ENCODE measurements at places on chromosomes 6 and 20.

DNA sequence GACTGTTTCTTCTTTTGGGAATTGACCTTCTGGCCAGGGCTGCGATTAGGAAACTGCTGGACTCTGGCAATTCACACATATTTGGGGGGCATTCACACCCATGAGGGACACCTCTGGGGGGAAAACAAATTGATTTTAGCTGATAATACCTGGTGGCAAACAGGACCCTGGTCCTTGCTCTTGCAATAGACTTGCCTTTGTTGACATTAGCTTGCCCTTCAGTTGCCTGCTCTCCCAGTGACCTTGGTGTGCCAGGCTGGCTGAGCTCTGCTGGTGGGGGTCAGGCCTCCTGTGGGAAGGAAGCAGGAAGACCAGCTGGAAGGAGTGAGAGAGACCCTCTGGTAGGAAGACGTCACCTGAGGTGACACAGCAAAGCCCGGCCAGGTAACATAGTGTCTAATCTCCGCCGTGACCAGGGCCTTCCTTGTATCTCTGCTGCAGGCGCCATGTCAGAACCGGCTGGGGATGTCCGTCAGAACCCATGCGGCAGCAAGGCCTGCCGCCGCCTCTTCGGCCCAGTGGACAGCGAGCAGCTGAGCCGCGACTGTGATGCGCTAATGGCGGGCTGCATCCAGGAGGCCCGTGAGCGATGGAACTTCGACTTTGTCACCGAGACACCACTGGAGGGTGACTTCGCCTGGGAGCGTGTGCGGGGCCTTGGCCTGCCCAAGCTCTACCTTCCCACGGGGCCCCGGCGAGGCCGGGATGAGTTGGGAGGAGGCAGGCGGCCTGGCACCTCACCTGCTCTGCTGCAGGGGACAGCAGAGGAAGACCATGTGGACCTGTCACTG lies 5.3 kb downstream of the CDKN1A start:
- DNase-seq = peak; percentile 61

DNA sequence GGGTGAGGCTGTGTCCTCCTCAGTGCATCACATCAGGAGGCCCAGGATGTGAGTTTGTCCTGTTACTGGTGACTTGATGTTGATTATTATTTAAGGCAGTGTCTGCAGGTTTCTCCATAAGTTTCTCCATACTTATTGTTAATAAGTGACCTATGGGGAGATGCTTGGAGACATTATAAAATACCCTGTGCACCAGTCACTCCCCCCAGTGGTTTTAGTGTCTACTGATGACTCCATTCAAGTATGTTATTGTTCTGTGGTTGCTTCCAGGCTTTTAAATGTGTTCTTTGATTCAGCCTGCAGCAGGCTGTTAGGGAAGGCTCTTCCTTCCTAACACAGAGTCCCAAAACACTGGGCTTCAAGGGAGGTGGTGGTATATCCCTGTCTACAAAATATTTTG lies 14.6 kb upstream of the CST3 start:
- DNase-seq = no peak

DNA sequence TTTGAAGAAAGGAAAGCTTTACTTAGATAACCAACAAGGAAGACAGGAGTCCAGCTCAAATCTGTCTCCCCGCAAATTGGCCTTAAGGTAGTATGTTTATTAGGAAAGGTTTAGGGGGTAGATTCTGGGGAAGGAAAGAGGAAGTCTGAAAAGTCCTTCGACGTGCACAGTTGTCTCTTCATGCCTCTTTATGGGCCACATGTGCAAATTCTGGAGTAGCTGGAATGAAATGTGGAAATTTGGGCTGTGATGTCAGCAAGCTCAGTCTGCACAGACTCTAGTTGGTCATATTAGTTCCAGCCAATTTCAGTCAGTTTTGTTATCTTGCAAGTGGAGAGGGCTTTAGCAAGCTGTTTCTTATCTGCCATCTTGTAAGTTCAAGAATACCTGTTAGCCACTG lies 50.1 kb downstream of the NUP153 start:
- no peak for DNase-seq

- no peak for DNase-seq
Measured at GRCh38 chr6:114083251-114083650, 112.3 kb upstream of the HDAC2 start.

GRCh38 chr20:62815066-62815991 lies 1.5 kb upstream of the COL9A3 start:
- DNase-seq = no peak

GRCh38 chr6:25456249-25457040 lies 177.3 kb downstream of the CARMIL1 start:
- no peak for DNase-seq

DNA sequence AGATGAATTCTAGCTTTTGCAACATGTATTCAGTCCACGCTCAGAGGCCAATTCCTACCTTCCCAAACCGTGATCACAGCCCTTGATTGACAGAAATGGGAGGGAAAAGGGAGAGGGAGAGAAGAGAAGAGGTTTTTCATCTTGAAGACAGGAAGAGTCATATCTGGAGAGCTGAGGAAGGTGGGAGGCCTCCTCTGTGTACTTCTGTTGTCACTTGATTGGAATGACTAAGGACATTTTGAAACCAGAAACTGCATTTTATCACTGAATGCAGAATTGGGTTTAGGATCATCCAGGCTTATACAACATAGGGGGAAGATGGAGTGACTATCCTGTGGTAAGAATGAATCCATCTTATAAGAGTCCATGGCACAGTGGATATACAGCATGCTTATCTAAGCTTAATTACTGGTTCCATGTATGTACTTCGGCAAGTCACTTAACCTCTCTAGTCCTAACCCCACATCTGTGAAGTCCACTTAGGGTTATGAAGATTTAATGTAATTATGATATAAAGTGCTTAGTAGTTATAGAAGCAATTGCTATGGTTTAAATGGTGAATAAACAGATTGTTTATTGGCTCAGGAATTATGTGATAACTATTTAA lies 144.0 kb downstream of the BCKDHB start:
- DNase-seq = no peak

- no peak for DNase-seq
Measured at GRCh38 chr20:18585134-18585533, 2.7 kb upstream of the DTD1 start.

GRCh38 chr20:61436667-61437279 lies 184.7 kb downstream of the CDH4 start:
- peak; percentile 22 for DNase-seq

- no peak for DNase-seq
Measured at GRCh38 chr6:39829331-39829730, 37.2 kb downstream of the DAAM2 start.

DNA sequence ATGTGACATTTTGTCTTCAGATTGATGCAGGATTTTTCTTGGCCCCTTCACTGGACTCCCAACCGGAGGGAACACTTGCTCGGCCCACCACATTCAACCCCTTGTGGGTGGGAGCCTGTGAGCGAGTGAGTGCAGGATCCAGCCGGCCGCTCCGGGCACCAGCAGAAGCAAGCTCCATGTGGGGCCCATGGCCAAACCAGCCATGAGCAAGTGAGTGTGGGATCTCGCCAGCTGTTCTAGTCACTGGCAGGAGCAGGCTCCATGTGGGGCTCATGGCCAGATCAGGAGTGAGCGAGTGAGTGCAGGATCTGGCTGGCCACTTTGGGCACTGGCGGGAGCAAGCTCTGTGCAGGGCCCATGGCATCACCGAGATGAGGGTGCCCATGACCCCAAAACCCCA lies 42.6 kb downstream of the OSTM1 start:
- no peak for DNase-seq

- DNase-seq = no peak
Measured at GRCh38 chr20:58906894-58907293, 54.4 kb downstream of the GNAS start.

GRCh38 chr20:63267691-63268090 lies 4.9 kb upstream of the ARFGAP1 start:
- no peak for DNase-seq

DNA sequence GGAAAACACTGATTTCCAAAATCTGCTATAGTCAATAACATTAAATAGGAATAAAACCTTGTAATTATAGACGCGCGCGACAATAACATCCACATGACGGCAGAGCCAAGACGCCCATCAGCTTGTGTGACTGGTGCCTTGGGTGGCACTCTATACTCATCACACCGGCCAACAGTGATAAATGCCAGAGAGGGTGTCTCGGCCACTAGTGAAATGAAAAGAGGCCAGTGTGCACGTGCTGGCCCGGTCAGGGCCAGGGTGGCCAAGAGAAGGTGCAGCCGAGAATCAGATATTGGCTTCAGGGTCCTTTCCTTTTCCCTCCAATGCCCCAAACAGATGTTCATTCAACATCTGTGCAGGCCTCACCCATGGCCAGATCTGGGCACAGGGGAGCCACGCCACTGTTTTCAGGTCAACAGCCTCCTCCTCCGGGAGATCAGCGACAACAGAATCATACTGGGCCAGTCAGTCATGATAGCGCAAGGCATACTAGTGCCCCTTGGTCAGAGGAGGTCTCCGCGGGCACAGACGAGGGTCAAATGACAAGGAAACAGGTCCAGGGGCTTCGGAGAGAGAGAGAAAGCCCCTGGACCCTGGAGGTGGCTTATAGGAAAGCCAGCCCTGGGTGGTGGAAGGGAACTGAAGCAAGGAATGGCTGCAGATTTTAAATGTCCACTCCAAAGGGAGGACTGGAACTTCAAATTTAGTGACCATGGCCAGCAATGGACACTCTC lies 134.5 kb downstream of the PRND start:
- DNase-seq = no peak

DNA sequence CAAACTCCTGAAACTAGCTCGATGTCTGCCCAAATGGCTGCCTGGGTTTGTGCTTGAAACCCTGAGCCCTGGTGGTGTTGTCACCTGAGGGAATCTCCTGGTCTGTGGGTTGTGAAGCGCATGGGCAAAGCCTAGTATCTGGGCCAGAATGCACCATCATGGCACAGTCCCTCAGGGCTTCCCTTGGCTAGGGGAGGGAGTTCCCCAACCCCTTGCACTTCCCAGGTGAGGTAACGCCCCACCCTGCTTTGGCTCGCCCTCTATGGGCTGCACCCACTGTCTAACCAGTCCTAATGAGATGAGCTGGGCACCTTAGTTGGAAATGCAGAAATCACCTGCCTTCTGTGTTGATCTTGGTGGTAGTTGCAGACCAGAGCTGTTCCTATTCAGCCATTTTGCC lies 152.9 kb upstream of the MAP3K7 start:
- no peak for DNase-seq

DNA sequence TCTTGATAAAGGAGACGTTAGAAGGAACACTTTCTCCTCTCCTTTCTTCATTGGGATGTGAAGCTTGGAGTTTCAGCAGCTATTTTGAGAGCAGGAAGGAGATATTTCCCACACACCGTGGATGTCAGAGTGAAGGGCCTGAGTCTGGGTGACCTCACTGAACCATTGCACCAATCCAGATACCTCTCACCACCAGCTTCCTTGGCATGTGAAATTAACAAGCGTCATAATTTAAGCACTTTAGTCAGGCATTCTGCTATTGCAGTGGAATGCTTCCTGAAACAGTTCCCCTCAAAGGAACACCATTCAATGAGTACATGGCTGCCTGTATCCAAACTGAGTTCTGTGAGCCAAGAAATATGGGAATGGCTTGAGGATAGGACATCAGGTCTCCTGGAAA lies 83.7 kb downstream of the CHMP4B start:
- no peak for DNase-seq

- DNase-seq = no peak
Measured at GRCh38 chr6:51314965-51315364, 496.3 kb downstream of the TFAP2B start.

GRCh38 chr6:50120300-50120699 lies 70.6 kb upstream of the DEFB112 start:
- DNase-seq = no peak

DNA sequence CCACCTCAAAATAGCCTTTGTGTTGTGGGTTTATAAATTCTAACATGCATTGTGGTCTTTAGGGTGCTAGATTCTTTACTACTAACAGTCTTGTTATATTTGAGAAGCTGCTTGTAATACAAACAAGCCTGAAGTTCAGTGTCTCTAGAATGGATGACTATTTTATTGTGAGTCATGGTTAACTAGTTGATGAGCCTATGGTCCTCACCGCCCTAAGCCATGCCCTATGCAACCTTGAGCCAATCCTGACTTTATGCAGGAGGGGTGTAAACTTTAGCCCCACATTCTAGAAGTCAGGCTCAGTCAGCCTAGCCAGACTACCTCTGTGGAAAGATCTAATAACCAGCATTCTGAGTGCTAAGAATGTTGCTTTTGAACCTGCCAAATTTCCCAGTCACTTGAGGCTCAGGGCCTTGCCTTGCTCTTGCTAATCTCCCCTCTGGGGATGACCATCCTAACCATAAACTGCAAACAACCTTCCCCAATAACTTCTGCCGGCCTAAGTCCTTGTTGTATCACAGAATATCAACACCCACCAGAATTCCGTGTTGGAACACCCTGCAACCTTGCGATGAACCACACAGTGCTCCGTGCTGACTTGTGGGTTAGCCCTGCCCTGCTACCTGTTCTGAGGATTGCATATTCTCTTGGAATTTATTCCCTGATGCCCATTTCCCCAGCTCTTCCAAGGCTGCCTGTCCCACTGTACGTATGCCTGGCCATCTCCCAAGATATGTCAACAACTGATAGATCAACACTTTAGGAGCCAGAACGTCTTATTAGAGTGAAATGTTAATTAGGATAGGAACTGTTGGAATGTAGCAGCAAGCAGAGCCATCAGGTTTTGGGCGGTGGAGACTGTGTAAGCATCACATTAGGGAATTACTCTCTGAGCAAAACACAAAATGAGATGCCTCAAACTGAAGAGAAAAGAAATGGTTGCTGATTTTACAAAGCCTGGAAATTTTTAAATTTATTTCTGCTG lies 71.7 kb upstream of the CEP85L start:
- no peak for DNase-seq

DNA sequence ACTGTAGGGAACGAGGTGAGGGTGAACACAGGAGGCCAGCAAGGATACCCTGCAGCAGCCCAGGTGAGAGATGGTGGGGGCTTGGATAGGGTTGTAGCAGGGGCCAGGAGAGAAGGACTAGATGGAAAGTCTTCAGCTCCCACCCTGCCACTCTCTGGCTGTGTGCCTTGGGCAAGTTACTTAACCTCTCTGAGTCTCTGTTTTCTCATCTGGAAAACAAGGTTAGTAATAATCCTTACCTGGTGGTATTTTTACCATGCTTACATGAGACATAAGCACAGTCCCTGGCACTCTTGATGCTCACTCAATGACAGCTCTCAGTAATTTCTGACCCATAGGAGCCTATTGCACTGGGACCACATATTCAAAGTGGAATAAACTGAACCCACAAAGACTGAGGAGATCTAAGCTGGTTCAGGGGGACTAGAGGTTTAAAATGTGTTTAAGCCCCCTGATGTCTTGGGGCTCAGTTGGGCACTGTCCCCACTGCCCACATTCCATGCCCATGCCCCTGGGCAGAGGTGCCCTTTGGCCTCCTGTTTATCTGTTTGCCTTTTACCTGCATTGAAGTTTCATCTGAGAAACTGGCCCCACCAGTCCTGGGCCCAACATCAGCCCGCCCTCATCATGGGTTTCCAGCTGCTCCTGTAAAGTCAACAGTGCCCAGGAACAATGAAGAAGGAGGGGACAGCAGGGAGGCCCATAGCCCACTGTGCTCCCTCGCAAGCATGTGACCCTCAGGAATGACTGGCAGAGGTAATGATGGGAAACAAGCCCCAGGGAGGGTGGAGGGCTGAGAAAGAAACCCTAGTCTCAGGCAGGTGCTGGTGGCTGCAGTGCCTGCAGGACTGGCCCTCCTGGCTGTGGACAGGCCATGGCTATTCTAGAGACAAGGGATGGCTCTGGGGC lies 104.0 kb downstream of the VEGFA start:
- no peak for DNase-seq
